Stimulated activated CD4-positive, alpha-beta T cell treated with anti-CD3 and anti-CD28 coated beads, Interleukin-1b, Interleukin-23, amount 100 ng/mL, for 1 hour (primary cell): ENCODE measurements at places on chromosomes 3 and 15.
A peak's percentile ranks its signal among the peaks of the same experiment; 100 is the strongest.

DNA sequence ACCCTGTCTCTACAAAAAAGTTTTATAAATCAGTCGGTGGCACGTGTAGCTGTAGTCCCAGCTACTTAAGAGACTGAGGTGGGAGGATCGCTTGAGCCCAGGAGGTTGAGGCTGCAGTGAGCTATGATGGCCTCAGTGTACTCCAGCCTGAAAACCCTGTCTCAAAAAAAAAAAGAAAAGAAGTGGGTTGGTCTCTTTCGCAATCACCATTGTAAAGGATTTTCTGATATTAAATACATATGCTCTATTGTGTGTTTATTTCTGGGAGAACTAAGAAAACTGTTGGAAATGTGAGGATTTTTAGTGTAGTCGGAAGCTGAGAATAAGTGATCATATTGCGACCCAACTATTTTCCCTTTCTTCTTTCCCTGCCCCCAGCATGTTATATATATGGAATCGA lies 7.5 kb downstream of the ZNF710 start:
- no peak for DNase-seq

GRCh38 chr15:74889390-74889882 lies 406 bp upstream of the MPI start:
- no peak for DNase-seq

DNA sequence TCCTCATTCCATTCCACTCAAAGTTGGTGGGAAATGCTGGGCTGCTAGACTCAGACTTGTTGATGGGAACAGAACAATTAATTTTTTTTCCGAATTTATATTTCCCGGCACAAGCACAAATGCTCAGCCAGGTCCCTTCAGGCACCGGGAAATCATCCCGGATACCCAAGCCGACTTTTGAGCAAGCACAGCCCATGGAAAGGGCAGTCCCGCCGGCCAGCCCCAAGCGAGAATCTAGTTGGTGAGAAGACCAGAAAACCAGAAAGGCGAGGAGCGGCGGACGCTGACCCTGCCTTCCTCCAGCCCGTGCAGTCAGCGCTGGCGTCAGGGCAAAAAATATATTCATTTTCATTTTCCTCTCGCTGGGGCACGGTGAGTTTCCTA lies 763 bp upstream of the ZIC4 start:
- DNase-seq = no peak

- no peak for DNase-seq
These were observed 28.1 kb upstream of the KLHL6 start for GRCh38 chr3:183583331-183584245.

GRCh38 chr3:51353691-51354090 lies 31.4 kb upstream of the MANF start:
- DNase-seq = no peak

GRCh38 chr15:68528626-68529290 lies 50.0 kb upstream of the CORO2B start:
- DNase-seq = no peak

GRCh38 chr15:57525581-57525980 lies 66.1 kb upstream of the MYZAP start:
- DNase-seq = no peak

- DNase-seq = no peak
These were observed 8.7 kb upstream of the CGNL1 start for GRCh38 chr15:57367556-57367955.

- DNase-seq = no peak
These were observed 35.3 kb upstream of the MINAR1 start for GRCh38 chr15:79396850-79397249.

DNA sequence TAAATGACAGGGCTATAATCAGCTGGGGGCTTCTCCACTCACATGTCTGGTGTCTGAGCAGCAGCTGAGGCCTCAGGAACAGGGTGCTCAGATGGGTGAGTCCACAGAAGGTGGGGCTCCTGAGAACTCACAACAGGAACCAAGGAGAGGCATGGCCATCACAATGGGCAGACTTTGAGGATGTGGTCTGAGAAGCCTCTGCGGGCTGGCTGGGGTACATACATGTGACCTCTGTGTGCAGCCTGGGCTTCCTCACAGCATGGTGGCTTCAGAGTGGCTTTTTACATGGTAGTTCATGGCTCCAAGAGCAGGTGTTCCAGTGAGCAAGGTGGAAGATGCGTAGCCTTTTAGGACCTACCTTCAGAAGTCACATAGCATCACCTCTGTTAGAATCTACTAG lies 58.8 kb downstream of the TRPC1 start:
- no peak for DNase-seq

GRCh38 chr15:32790352-32790999 lies 72.7 kb downstream of the GREM1 start:
- no peak for DNase-seq

DNA sequence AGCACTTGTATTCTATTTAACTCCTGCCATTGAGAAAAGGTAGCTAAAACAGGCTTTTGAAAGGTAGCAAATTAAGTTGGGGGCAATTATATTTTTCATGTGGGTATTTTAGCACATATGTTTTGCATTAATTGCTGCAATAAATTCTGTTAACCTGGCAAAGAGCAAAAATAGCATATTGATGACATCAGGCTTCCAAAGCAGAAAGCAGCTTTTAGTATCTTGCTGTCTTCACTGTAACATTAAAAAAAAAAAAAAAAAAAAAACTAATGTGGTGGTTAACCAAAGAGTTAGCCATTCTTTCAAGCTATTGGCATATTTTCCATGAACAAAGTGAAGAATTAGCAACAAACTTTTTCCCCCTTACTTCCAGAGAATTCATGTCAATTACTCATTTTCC lies 9.1 kb downstream of the EPHA3 start:
- no peak for DNase-seq

GRCh38 chr15:78340231-78341056 lies at the start of gene CRABP1:
Gene CRABP1 (plus strand): TSS chr15:78340353. CDS start chr15:78340429, 76 bp downstream.
- no peak for DNase-seq

DNA sequence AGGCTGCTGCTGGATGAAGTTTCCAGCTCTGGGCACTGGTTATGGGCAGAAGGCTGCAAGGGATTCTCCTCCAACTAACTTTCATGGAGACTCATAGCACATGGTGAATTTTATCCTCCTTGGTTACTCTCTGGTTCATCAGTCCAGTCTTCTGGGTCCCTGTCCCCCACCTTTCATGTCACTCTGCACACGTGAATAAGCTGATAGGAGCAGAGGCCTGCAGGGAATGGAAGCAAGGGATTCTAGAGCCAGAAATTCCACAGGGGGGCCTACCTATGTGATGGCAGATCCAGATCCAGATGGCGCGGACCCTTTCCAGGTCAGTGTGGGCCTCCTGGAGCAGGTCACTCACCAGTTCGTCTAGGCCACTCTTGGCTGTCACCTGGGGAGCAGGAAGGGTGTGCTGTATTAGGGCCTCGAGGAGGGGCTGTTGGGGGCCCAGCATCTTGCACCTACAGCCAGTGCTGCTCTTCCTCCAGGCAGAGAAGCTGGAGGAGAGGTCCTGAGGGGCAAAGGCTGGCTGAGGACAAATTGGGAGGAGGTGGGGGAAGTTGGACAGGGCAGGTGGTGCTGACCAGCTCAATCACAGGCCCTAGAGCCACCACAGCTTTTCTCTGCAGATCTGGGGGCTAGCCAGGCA lies 30.2 kb downstream of the KY start:
- DNase-seq = no peak

DNA sequence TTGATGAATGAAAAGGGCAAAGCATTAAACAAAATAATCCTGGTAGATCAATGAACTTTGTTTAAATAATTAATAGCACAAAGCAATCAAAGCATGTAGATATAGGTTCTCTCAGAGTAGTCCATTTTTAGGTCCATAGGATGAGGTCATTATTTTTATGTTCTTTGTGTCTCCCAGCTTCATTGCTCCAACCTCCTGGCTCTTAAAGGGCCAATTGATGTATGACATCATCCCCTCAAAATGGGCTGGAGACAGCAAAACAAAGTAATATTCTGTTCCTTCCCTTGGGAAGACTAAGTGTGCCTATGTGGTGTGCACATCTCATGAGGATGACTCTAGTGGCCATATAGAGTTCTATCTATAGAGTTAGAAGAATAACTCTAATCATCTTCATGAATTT lies 49.5 kb downstream of the HMG20A start:
- no peak for DNase-seq

DNA sequence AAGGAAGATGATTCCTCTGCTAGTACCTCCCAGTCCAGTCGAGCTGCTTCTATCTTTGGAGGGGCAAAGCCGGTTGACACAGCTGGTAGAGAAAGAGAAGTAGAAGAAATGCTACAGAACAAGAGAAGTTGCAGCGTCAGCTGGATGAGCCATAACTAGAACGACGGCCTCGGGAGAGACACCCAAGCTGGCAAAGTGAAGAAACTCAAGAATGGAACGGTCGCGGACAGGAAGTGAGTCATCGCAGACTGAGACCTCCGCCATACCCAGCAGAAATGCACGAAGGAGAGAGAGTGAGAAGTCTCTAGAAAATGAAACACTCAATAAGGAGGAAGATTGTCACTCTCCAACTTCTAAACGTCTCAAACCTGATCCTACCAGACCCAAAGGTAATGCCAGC lies 19.0 kb upstream of the PARP14 start:
- no peak for DNase-seq

- DNase-seq = no peak
These were observed 74.0 kb upstream of the MANF start for GRCh38 chr3:51311055-51311454.

DNA sequence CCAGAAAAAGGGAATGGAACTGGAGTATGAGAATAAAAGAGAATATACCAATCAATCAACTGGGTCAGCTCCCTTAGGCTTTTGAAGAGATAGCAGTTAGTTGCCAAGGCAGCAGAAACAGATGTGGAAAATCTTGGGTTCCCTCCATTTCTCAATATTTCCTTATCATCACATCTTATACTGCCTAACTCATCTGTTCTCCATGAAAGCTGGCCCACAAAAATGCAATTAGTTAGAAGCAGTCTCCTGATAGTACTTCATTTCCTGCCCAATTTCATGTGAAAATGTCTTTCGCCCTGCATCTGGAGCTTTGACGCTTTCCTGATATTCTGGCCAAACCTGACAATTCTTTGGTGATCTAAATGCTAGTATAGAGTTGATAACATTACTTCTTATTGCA lies 30.1 kb upstream of the SPTSSB start:
- DNase-seq = no peak

DNA sequence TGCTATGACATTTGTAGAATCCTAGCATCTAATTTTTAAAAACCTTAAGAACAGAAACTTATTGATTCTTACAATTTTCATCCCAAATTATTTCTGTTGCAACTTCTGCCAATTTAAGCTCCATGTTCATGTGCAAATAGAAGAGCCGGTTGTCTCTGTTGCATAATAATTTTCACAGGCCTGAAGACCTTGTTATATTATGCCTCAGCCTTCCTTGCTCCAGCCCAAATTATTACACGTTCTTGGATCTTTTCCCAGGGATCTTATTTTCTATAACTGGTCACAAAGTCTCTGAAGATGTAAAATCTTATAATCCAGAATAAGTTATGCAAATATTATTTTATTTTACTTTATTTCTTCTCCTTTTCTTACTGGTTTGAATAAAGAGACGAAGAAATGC lies 210.7 kb upstream of the DPH6 start:
- no peak for DNase-seq

DNA sequence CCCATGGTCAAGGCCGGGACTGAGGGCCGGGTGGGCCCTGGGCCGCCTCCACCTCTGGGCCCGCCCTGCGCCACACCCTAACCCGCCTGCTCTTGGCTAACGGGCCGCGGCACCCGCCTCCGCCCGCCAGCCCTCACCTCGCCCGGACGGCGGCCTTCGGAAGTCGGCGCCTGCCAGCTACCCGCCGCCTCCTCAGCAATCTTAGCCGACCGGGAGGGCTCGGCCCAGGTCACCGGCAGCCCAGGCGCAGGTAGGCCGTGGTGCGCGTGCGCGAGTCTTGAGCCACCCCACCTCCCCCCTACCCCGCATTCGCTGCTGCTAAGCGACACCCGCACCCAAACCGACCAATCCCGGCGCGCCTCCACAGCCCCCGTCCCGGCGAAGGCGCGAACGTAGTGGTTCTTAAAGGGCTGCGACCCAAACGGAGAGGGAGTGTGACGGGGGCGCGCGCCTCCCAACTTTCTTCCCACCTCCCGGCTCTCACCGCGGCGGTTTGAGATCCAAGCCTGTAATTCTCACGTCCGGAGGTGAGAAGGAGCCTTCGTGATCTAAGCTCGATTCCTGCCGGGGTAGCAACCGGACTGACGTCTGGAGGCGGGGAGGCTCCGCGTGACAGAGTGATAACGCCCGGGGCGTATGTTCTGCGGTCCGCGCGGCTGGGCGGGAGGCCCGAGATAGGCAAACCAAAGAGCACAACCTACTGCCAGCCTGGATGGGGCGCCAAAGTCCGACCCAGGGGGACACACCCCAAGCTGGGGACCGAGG lies at the start of gene SEC22C:
TSS of gene SEC22C (minus strand) at position 259 of the 765 bp plus-strand sequence. CDS start 12,921 bp downstream, outside the sequence.
- peak; percentile 91 for DNase-seq

- DNase-seq = no peak
These were observed 110.5 kb upstream of the TBL1XR1 start for GRCh38 chr3:177307826-177308225.

DNA sequence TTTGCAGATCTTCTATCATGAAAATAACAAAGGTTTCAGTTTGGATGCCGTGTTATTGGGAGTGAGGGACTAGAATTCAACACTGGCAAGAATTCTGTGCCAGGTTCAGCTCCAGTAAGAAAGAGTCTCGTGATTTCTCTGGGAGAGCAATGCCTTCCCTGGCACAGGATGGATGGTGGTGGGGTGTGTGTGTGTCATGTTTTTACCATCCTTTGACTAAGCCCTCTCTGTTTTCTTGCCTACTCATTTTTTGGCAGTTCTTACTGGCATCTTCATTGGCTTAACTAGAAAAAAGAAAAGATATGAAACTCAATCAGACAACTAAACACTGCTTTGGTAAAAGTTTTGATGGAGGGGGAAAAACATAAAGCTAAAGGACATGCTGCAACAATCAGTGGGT lies 86.6 kb downstream of the FMN1 start:
- no peak for DNase-seq

DNA sequence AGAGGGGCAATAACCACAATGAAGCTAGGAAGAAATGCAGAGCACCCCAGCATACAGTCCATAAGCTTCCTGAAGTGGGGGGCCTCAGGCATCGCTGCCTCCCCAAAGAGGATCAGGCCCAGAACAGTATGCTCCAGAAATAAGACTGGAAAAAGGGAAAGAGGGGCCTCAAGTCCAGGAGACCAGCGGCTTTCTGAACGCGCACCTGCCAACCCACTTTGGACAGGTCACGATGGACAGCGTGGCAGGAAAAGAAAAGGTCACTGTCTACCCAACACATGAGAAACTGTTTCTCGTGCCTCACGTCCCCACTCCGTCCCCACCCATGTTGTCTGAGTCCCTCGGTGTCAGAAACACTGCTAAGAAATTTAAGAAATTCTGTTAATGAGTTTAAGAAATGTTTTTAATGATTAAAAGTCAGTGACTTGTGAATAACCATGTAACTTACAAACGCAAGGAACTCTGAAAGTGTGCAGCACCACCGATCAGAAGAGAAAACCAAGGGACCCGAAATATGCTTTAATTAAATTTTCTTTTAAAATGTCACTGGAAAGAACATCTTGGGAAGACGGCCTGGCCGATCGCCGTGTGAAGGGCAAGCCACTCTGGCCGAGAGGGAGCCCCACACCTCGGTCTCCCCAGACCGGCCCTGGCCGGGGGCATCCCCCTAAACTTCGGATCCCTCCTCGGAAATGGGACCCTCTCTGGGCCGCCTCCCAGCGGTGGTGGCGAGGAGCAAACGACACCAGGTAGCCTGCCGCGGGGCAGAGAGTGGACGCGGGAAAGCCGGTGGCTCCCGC lies 1.7 kb upstream of the PPARG start:
- no peak for DNase-seq

- DNase-seq = no peak
These were observed 78.2 kb upstream of the GBE1 start for GRCh38 chr3:81839504-81840094.

GRCh38 chr3:139694542-139694941 lies 16.8 kb upstream of the NMNAT3 start:
- DNase-seq = no peak

- DNase-seq = no peak
These were observed 328.5 kb downstream of the NAALADL2 start for GRCh38 chr3:175187586-175187985.
